ENCODE measurements at places on chromosomes 1 and 21.
A peak's percentile ranks its signal among the peaks of the same experiment; 100 is the strongest.

DNA sequence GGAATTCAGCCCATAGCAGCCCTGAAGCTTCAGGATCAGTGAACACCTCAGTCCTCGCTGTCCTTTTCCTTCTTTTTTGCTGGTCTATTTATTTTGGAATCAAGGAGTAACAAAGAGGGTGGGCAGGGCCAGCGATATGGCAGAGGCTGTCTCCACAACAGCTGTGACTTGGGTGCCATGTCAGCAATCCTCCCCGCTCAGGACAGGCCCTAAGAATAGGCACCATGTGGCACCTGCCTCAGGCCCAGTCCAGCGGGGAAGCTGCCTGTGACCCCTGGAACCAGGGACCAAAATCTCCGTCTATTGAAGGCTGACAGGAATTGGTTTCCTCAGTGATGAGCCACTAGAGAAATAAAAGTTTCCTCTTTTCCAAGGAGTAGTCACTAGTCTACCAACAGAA lies 58.6 kb upstream of the TNR start:
- DNase-seq, result no peak

DNA sequence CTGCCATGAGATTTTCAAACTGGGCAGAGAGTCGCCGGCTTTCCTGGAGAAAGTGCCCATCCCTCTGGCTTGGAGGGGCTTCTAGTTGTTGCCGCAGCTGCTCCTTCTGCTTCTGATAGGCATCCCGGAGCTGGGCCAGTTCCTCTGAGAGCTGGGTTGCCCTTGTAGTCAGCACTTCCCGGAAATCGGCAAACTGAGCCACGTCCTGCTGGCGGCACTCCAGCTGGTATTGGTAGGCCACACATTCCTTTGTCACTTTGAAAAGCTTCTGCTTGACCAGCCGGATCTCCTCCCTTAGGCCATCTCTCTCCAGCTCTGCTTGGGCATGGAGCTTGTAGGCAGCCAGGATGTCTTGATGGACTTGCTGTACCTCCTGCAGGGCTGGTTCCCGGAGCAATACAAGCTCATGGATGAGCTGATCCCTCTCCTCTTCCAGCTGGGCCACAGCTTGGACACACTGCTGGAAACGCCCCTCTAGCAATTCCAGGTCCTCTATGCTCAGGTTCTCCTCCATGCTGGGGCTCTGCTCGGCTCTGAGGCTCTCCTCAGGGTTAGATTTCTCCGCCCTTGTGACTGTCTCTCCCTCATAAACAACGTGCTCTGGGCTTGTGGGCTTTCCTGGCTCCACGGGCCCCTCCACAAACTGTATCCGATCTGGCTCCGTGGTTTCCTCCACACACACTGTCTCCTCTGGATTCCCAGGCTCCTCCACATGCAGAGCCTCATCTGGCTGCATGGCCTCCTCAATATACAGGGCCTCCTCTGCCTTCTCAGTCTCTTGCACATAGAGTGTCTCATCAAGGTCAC lies 7.3 kb downstream of the SYNC start:
- DNase-seq, result no peak

DNA sequence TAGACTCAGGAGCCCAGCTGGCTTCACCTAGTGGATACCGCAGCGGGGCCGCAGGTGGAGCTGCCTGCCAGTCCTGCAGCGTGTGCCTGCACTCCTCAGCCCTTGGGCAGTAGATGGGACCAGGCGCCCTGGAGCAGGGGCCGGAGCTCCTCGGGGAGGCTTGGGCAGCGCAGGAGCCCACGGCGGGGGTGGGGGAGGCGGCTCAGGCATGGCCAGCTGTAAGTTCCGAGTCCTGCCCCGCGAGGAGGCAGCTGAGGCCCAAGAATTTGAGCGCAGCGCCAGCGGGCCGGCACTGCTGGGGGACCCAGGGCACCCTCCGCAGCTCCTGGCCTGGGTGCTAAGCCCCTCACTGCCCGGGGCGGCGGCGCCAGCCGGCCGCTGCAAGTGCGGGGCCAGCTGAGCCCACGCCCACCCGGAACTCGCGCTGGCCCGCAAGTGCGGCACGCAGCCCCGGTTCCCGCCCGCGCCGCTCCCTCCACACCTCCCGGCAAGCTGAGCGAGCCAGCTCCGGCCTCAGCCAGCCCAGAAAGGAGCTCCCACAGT lies 30.9 kb downstream of the UTP25 start:
- DNase-seq, result no peak

- no peak for DNase-seq
Measured at GRCh38 chr1:97805093-97805492, 115.7 kb downstream of the DPYD start.

GRCh38 chr21:41763398-41763931 lies 3.4 kb downstream of the RIPK4 start:
- no peak for DNase-seq

DNA sequence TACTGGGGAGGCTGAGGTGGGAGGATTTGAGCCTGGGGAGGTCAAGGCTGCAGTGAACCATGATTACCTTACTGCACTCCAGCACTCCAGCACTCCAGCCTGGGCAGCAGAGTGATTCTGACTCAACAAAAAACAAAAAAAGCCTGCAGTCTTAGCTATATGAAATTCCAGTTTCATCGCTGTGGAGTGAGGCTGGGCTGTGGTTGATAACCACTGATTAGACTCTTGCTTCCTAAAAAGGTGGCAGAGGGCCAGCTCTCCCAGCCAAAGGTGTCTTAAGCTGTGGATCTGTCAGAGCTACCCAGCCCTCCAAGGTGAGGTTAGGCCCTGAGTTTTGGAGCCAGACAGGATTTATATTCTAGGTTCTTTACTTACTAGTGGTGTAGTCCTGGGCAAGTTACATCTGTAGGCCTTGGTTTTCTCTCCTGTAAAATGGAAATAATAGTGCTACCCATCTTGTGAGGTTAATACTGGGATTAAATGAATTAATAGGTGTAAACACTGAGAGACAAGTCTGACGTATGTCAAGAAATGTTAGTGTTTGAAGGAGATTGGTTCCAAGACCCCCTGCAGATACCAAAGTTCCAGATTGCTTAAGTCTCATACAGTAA lies 35.9 kb downstream of the TMCC2 start:
- no peak for DNase-seq

GRCh38 chr1:40951943-40952743 lies 27.4 kb upstream of the CTPS1 start:
- DNase-seq, result peak; percentile 73

- peak; percentile 32 for DNase-seq
Measured at GRCh38 chr1:154179946-154180687, 11.8 kb downstream of the TPM3 start.

- no peak for DNase-seq
Measured at GRCh38 chr1:3799976-3800685, 3.8 kb upstream of the LRRC47 start.

- no peak for DNase-seq
Measured at GRCh38 chr1:228373004-228373680, 33.5 kb downstream of the TRIM11 start.

DNA sequence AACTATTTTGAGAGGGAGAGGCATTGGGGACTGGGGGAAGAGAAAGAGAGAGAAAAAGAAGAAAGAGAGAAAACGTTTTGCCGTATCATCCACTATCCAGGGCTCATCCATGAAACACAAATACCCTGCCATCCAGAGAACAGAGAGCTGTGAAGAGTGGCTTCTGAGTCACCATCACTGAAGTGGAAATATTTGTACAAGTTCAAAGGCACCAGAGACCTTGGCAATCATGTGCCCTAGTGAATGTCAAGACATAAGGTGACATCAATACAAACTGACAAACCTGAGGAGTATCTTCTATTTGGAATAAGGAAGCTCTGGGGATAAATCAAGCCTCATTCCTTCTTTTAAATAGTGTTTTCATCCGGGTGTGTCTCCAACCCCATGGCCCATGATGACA lies 197.2 kb upstream of the PROX1 start:
- DNase-seq, result no peak

DNA sequence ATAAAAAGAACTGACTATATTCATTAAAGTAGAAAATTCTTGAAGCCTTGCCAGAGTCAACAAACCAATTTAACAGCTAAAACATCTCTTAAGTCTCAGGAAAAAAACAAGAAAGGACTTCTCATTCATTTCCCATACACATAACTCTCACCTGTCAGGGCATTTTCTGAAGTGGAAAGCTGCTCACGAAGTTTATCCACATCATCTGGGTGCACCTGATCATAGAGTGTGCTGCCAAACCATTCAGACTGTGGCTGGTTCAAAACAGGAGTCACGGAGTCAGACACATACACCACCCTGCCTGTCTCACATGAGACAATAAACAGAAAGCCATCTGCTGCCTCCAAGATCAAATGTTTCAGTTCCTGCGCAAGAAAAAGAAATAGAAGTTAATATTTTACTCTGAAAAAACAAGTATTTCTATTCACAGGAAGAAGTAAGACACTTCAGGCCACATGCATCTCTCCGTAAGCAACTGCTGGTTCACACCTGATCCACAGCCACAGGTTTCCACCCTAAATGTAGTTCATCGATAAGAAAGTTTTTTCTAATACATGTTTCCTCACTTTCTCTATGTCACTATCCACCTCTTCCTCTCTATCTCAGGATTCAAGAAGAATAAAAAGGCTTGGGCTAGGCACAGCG lies 28.2 kb upstream of the CTSK start:
- DNase-seq, result no peak

DNA sequence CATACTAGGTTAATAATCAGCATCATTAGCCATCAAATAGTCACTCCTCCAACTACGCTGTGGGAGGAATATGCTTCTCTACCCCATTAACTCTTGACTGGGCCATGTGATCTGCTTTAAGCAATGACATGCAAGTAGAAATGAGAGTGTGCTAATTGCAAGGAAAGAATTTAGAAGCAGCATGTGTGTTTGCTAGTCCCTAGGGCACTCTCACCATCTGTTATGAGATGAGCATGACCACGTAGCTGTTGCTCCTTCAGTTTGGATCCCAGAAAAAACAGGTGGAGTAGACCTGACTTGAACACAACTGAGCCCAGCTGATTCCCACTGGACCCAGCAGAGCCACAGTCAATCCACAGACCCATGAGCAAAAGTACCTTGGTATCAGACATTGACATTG lies 19.7 kb upstream of the RGS7 start:
- DNase-seq, result no peak

DNA sequence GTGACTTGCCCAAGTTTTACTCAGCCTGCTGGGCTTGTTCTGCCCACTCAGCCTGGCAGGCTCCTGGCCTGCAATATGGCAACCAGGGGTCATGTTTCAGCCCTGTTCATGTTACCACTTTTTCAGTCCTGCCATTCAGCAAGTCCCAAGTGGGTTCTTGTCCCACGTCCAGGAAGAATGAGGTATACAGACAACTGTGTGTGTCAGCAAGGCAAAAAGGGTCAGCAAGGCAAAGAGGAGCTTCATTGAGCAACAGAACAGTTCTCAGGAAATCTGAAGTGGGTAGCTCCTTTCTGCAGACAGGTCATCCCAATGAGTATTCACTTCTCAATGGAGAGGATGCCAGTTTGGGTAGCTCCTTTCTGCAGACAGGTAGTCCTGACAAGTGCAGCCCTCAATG lies 1233.3 kb upstream of the B3GALT2 start:
- no peak for DNase-seq

DNA sequence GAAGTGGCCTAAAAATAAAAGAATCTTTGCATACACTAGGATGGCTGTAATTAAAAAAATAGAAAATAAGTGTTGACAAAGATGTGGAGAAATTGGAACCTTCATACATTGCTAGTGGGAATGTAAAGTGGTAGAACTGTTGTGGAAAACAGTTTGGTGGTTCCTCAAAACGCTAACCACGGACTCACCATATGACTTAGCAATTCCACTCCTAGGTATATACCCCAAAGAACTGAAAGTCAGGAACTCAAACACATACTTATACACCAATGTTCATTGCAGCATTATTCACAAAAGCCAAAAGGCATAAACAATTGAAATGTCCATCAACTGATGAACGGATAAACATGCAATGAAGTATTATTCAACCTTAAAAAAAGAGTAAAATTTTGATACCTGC lies 10.8 kb upstream of the HMGCL start:
- DNase-seq, result no peak

DNA sequence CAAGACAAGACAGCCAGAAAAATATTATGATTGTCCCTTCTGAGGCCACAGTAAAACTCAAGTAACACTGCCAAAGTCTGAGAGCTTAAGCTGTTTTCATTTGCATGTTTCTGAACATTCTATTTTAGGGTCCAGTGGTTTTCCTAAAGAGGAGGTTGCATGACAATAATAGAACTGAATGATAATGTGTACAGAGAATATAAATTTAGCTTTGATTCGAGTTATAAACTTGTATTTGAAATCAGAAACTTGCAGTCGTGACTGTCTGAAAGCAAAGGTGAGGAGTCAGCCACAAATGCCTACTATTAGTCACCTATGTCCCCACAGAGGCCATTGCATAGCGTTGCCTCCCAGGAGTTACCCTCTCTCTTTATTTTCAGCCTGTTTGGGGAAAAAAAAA lies 363.1 kb upstream of the ADGRL2 start:
- no peak for DNase-seq

- peak; percentile 21 for DNase-seq
Measured at GRCh38 chr1:8015036-8015808, 10.9 kb downstream of the ERRFI1 start.

- peak; percentile 48 for DNase-seq
Measured at GRCh38 chr1:207824691-207825408, 73.0 kb downstream of the CD46 start.

DNA sequence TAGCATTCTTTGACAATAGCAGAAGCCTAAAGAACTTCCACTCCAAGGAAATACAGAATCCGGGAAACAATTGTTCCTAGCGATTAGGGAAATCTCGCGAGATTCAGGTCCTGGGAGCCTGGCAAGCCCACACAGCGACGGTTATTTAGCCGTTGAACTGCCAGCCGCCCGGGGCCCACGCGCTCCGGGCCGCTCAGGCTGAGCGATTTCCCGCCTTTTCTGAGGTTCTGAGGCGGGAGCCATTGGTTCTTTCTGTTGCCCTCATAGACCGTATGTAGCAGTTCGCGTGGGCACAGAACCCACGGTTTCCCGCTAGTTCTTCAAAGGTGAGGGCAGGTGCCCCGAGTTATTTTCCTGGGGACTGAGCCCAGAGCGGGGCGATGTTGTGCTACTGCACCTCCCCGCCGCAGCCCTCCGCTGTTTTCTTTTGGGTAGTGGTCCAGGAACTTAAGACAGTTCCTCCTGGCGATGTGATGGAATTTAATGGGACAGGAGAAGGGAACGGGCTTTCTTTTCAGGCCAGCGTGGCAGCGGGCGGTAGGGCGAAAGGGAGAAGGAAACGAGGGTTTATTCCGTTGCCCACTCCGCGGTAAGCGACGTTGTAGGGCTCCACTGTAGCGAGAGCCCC lies at the start of gene SYCP1:
Gene SYCP1, plus strand, starts transcription at position 171 of the 628 bp plus-strand sequence. CDS start 602 bp downstream, outside the sequence.
- DNase-seq, result no peak

Measured in activated CD4-positive, alpha-beta memory T cell treated with anti-CD3 and anti-CD28 coated beads for 36 hours (primary cell).